ENCODE measurements at places on chromosomes 4 and X. TPM values are rescaled to one million over a fixed set of nuclear protein-coding genes. Genes with fewer than 3 reads are reported as not detected.

The PCDH18 gene
- 5.3 TPM for total RNA-seq

The HTN1 gene
- total RNA-seq = not detected

The DDIT4L gene
- 0.37 TPM for total RNA-seq

The CCDC110 gene
- 0.63 TPM for total RNA-seq

DNA sequence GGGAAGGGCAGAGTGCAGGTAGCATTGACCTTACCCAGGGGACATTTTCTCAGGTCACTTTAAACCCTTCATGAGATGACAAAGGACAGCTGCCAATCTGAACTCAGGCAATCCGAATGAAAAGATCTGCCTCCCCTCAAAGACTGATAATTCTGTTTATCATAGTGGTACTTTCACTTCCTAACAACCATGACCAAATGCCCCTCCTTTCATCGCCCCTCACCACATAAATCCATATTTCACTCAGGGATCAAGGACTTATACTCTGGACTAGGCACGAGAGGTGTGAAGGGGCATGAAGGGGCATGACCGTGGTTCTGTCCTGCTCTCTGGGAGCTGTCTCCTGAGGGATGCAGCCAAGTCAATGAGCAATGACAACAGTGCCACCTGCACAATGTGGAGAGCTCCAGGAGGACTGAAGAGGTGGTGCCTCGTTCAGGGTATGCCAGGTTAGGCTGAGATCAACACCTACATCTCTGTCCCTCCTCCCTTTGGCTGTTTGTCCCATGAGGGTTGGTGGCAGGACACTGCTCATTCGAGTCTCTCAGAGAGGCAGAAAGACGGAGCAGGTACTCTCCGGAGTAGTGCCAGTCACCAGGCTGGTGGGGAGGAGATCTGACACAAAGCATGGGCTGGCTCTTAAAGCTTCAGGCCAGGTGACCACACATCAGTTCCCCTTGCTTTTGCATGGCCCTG is 12.5 kb downstream of the HS3ST1 start:
- DNase-seq = no peak

GRCh38 chr4:29423836-29424721 is 1296.1 kb upstream of the PCDH7 start:
- no peak for DNase-seq

All from upper lobe of left lung (tissue), 6 donors.